ENCODE measurements at places on chromosomes 2 and 18.

GRCh38 chr2:114005110-114005783 is 115.4 kb downstream of the ACTR3 start:
- no peak for DNase-seq

DNA sequence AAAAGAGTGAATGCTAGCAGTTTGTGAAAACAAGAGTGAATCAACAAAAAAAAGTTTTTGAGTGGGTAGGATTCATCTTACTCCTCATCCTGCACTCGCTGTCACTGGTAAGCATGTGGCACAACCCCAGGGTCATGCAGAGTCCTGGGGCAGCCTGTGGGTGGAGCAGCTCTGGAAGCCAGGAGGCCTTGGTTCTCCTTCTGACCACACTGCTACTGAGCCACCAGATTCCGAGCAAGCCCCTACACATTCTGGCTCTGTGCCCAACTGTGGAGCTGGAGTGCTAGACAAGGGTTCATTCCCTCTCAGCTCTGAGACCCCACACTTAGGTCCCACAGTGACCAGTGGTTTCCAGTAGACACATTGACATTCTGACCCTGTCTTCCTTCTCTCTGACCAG is 670.6 kb downstream of the BCL11A start:
- DNase-seq, result no peak

DNA sequence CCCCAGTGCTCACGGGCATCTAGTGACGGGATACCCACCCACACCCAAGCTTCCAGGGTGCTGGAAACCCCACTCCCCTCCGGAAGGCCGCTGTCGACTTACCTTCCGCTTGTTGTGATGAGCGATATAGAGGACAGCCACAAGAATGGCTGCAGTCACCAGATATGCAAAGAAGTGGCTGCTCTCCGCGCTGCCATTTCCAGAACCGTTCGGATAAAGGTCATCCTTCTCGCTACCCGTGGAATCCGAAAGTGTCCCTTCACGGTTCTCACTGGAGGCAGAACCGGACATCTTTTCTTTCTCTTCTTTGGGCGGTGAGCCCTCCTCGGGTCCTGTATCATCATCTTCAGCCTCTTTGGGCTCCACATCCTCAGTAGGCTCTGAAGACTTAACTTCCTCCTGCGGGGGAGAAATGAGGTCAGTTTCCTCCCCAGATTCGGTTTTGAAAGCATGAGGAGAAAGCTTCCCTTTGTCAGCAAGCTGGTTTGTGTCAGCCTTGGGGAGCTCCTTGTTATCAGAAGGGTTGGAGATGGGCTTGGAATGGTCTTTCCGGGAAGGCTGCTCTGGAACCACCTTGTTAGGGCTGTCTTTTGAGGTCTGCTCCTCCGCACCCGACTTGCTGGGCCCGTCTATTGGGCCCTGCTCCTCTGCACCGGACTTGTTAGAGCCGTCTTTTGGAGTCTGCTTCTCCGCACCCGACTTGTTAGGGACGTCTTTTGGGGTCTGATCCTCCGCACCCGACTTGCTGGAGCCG is 1.2 kb downstream of the TGOLN2 start:
- peak; percentile 22 for DNase-seq

GRCh38 chr18:12048827-12049175 is 44.8 kb upstream of the ANKRD62 start:
- no peak for DNase-seq

DNA sequence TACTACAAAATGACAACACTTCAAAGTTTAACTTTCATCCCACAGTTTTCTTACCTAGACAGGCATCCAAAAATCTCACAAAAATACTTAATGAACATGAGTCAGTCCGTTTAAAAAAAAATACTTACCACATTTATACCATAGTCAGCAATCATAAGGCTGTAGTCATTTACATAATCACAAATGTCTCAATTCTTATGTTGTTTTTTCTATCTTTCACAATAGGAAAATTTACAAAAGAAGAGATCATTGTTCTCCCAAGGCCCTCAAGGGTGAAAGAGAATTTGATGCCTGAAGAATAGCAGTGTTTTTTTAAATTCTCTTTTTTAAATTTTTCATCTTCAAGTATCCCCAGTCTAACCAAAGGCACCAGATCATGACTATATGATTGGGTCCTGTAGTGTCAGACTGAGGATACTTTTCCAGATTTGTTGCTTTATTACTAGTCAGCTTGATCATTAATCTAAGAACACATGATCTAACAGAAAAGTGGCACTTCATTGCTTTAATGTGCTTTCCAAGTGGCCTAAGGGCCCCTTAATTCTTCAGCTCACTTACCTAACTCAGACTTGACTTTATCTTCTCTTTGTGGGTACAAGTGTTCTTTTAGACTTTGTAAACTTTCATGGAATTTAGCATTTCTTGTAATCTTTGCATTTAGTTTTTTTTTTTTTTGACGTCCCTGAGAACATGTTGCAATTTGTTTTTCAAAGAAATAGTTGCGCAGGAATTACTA is 4.7 kb downstream of the SCYGR5 start:
- DNase-seq, result no peak

DNA sequence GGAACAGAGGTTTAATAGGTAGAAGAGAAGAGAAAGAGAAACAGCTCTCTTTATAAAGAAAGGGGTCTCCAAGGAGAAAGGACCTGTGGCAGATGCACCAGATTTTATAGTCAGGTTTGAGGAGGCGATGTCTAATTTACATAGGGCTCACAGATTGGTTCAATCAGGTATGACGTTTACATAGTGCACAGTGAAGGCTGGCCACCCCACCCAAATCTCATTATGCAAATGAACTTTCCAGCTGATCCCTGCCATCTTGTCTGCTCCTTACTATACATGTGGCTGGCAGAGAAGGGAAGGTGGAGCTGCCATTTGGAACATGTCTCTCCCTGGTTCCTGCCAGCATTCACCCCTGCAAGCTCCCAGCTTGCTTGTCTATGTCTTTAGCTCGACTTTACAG is 557.8 kb downstream of the SUCLG1 start:
- no peak for DNase-seq

GRCh38 chr2:101773137-101773536 is 75.6 kb downstream of the MAP4K4 start:
- no peak for DNase-seq

DNA sequence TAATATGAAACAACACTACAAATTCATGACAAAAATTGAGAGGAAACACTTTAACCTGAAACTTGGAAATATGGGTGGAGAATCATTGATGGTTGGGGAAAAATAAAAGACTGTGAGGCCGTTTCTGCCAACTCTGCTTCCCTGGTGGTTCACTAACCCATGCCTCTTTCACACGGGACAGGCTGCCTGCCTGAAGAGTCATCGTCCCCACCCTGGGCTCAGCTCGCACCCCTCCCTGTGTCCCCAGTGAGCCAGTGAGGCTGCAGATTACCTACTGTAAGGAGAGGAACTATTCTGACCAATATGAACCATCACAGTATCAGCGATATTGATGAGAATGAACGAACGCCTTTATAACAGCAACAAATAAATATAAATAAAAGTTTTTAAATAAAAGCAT is 357.8 kb upstream of the CDH20 start:
- DNase-seq, result no peak

GRCh38 chr2:118244686-118245085 is 156.4 kb downstream of the INSIG2 start:
- DNase-seq, result no peak

DNA sequence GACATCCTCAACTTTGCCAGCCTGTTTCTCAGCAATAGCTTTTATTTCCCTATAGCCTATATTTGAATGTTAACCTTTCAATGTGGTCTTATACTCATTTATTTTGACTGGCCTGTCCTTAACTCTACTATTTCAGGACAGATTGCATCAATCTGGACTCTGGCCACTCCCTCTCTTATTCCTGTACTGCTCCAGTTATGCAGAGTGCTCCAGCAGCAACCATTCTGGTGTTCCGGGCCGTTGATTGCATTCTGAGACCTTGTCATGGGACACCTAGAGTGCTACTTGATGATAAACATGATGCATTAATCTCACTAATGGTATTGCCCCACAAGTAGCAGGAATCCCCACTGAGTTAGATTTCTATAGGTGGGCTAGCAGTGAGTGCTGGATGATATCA is 363.4 kb downstream of the LRRTM1 start:
- no peak for DNase-seq
